ENCODE measurements at places on chromosomes 11 and 22. TPM values are rescaled to one million over a fixed set of nuclear protein-coding genes. Genes with fewer than 3 reads are reported as not detected.

YAP1 gene
- total RNA-seq: not detected

HTATIP2 gene
- 40.6 TPM for total RNA-seq

OR56A1 gene
- total RNA-seq: not detected

OR8G5 gene
- total RNA-seq: not detected

OR4B1 gene
- not detected for total RNA-seq

TRIM51 gene
- not detected for total RNA-seq

OR6A2 gene
- 0.23 TPM for total RNA-seq

GNB1L gene
- 10.1 TPM for total RNA-seq

EFCAB6 gene
- 0.20 TPM for total RNA-seq

GLYATL1B gene
- total RNA-seq: not detected

THY1 gene
- 10.3 TPM for total RNA-seq

C22orf31 gene
- not detected for total RNA-seq

KIF18A gene
- 27.4 TPM for total RNA-seq

PANX3 gene
- not detected for total RNA-seq

BTG4 gene
- not detected for total RNA-seq

UPB1 gene
- total RNA-seq: 0.09 TPM

ADAMTS8 gene
- total RNA-seq: not detected

TRIM48 gene
- not detected for total RNA-seq

MYRF gene
- 1.2 TPM for total RNA-seq

PHOX2A gene
- total RNA-seq: not detected

OR52H1 gene
- total RNA-seq: not detected

PRG3 gene
- total RNA-seq: not detected

TMEM123 gene
- 380 TPM for total RNA-seq

SLC1A2 gene
- not detected for total RNA-seq

PKP3 gene
- total RNA-seq: not detected

SCGB2A2 gene
- not detected for total RNA-seq
